ENCODE measurements at places on chromosomes 11 and 22. TPM values are rescaled to one million over a fixed set of nuclear protein-coding genes. Genes with fewer than 3 reads are reported as not detected.

C22orf31 gene
- not detected for total RNA-seq

SCUBE2 gene
- total RNA-seq, result 55.2 TPM

MOGAT2 gene
- total RNA-seq, result 0.57 TPM

PHF5A gene
- total RNA-seq, result 17.3 TPM

GRM5 gene
- 0.19 TPM for total RNA-seq

C1QTNF4 gene
- total RNA-seq, result 2.6 TPM

Measured in subcutaneous adipose tissue (tissue), 4 donors.